ENCODE measurements at places on chromosomes 4 and X. TPM values are rescaled to one million over a fixed set of nuclear protein-coding genes. Genes with fewer than 3 reads are reported as not detected.

The PLCXD1 gene
- total RNA-seq: 15.4 TPM

The PABPC5 gene
- 0.24 TPM for total RNA-seq

The IL1RAPL1 gene
- 0.33 TPM for total RNA-seq

DNA sequence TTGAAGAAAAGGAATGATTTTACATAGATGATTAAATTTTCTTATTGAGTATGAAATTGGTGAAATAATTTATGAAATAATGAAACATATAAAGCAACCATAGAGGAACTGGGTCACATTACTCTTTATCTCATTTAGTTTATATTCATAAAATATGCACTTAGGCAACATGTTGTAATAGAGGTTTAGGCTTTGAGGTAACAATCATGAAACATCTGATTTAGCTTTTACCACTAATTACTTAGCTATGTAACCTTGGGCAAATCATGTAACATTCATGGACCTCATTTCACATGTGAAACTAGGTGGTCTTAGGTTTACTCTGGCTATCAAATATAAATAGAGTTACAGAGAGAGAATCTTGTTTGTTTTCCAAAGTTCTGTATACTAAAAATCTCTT lies 54.5 kb upstream of the SMARCA5 start:
- H3K4me3 ChIP-seq: no peak overlapping the region
- no peak for DNase-seq
- no peak overlapping the region for H3K27ac ChIP-seq
- H3K4me1 ChIP-seq: no peaks in the 10 kb centered on the region

DNA sequence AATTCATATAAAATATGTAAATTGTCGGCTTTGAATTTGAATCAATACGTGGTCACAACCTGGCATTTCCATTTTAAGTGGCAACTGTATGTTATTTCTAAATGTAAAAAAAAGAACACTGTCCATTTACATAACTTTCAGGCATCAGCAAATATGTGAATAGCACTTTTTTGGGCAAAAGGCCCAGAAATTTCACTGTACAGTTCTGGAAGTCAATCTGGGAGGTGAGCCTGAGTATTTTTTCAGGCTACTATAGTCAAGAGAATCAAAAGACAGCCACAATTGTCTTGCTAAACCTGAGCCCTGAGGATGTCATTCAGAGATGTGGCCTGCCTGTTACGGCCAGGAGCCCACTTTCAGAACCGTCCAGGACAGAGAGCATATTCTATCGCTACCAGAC lies 543.9 kb upstream of the MAGEB2 start:
- H3K27me3 ChIP-seq: no peaks in the 10 kb centered on the region
- no peak for DNase-seq
- H3K36me3 ChIP-seq: no peaks in the 10 kb centered on the region
- no peaks in the 10 kb centered on the region for H3K4me1 ChIP-seq

- no peaks in the 10 kb centered on the region for H3K27me3 ChIP-seq
- H3K27ac ChIP-seq: no peak overlapping the region
- no peak for DNase-seq
- H3K36me3 ChIP-seq: no peaks in the 10 kb centered on the region
- no peaks in the 10 kb centered on the region for H3K4me1 ChIP-seq
Measured at GRCh38 chr4:122163301-122163700, 11.2 kb downstream of the BLTP1 start.

Data from thymus (tissue), 14 donors.